Activated naive CD4-positive, alpha-beta T cell (primary cell): ENCODE measurements at places on chromosomes 2 and 18.

DNA sequence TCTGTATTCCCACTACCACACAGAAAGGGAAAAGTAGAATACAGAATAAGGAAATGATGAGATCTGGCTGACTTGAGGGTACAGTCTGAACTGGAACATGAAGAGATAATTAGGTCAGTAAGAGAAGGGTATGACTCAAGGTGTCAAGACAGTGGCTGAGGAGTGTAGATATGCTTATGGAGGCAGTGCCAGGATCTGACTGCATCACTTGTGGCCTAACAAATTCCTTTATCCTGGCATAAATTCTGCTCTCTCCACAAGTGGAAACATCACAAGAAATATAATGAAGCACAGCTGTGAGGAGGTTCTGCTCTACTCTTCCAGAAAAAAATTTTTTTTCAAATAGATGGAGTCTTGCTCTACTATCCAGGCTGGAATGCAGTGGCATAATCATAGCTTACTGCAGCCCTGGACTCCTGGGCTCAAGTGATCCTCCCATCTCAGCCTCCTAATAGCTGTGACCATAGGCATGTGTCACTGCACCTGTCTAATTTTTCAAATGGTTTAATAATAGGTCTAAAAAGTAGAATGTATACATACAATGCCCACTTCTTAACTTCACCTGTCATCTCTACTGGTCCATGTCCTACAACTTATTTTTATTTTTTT is 85.3 kb downstream of the C2orf74 start:
- no peak for DNase-seq

DNA sequence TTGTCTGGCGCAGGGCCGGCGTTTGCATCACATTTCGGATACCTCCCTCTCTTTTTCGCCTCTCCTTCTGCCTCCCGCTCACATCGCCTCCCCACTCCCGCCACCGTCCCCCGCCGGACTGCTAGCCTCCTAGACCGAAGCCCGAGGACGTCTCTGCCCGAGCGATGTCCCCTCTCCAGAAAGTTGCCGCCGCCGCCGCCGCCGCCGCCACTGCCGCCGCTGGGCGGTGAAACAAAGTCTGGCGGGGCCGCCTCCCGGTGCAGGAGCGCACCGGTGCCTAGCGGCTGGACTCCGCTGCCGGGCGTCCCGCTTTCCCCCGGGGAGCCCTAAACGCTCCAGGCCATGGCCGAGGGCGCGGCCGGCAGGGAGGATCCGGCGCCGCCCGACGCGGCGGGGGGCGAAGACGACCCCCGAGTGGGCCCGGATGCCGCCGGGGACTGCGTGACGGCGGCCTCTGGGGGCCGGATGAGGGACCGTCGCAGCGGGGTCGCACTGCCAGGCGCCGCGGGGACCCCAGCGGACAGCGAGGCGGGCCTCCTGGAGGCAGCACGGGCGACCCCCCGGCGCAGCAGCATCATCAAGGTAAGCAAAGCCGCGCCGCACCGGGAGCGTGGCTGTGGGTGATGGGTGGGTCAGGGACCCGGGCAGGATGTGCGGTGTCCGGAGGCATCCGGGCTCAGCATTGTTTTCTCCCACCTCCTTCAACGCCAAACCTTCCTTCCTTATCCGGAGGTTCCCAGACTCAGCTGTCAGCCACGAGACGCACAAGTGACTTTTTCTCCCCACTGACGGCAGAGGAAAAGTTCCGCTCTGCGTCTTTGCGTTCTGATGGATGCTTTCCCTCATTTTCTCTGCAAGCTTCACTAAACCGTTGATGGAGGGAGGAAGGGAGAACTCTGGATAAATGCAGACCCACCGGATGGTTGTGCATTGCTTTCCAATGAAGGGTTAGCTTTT is 643 bp downstream of the PLCL1 start:
- peak; percentile 12 for DNase-seq

DNA sequence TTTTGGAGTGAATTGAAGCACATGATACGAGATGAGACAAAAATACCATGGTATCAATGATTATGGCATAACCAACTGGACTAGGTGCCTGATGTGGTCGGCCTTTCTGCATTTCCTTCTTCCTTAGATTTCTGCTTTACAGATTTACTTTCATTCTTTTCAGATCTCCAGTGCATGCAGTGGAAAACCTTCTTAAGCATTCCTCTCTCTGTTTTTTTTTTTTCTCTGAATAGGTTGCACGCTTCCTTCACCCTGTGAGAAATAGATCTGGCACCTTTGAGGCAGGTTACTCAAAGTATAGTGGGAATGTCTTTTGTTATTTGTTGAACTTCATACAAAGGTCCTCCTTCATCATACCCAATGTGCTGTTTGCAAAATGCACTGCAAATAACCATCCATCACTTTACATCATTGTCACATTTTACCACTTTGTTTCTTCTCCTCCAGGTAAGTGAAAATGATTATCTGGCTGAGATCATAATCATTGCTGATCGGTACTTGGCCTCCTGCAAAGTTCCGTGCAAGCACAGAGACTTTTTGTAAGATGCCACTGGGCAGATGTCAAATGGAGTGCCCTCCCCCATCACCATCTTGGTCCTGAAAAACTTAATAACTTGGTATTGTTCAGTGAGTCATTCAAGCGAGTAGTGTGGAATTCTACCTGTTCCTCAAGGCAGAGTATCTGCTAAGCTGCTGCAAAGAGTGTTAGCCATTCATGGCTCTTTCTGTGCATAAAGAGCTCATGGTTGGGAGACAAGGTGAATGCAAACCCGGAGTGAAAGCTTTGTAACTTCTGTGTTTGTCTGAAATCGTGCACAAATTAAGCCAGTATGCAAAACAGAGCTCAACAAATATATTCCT is 30.0 kb upstream of the KLHL14 start:
- no peak for DNase-seq

DNA sequence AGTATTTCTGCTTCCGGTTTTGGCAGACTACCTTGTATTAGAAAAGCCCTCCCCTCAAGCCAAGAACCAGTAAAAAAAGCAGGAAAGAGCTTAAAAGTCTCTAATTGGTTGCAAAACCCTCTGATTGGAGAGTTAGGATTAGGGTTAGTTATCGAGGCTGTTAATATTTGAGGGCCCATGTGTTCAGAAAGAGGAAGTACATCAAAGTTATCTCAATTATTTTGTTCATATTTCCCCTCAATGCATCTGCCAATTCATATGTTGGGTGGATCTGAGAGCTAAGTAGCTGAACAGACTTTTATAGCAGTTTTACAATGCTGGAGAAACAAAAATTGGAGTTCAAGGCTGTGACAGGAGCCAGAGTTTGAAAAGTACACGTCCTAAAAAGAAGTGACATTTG is 43.1 kb upstream of the KLHL14 start:
- no peak for DNase-seq

DNA sequence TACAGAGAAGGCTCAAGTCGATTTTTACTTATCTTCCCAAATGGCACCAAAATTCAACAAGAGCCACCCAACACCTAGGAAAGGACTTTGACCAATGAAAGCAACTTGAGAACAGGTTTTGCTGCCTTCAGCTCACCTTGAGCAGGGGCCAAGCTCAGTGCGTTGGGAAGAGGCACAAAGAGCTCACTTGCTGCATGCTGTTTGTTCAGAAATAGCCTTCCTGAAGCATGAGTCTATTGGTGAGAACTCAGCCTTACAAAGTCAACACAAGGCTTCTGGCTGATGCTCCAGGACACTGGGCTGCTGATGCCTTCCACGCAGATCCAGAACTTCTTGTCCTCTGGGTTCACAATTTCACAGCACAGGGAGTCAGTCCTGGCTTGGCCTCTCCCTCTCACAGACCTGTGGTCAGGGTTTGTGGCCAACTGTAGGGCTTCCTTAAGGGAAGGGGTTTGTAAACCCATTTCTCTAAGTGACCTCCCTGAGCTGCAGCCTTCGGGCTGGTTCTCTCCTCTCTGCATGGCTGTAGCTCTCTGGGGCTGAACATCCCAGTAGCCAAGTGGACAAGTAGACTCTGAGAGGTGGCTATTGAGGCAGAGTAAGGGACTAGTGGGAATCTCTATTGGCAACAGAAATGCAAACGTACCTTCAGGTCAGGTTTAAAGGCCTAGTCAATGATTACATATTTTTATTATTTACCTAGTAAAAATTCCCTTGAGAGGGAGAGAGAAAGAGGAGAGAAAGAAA is 124.7 kb upstream of the GATA6 start:
- DNase-seq, result no peak

DNA sequence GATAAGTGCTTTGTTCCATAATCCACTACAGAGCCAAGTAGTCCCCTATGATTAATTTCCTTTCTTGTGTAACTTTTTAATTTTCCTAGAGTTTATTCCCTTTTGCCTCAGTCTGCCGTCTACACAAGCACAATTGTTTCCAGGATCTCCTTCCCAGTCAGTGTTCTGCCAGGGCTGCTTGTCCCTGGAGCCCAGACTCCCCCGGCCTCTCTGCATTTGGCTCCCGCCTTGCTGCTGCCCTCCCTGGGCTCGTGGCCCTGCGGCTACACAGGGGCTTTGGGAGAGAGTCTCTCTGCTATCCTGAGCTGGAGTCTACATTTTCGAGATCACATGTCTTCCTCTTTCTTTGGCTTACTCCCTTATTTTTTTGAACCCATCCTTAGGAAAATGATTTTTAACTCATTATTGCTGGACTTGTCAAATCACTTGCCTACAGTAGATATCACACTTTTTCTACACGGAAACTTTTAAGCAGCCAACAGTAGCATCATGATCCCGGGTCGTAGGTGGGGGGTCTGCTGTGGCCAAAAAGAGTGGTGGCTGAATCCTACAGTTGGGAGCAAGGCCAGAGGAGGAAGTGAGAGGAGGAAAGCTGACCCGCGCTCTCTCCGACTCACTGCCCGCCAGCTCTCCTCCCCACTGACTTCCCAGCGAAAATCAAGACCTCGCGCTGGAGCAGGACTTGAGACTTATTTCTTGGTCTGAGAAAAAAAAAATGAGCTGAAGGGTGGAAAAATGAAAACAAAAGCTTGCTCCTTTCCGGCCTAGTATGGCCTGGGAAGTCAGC is 9.4 kb downstream of the FBLN7 start:
- no peak for DNase-seq

GRCh38 chr2:101173707-101174295 is 22.6 kb upstream of the TBC1D8 start:
- DNase-seq, result no peak

GRCh38 chr18:33538418-33539042 is 39.5 kb upstream of the ASXL3 start:
- no peak for DNase-seq

- no peak for DNase-seq
Measured at GRCh38 chr2:45432406-45432805, 178.7 kb downstream of the SRBD1 start.

GRCh38 chr2:78978340-78978739 is 47.2 kb upstream of the REG3G start:
- no peak for DNase-seq

GRCh38 chr2:38971377-38971776 is 81.7 kb downstream of the ARHGEF33 start:
- DNase-seq, result no peak

GRCh38 chr2:121220995-121221394 is 64.0 kb downstream of the TFCP2L1 start:
- DNase-seq, result no peak

DNA sequence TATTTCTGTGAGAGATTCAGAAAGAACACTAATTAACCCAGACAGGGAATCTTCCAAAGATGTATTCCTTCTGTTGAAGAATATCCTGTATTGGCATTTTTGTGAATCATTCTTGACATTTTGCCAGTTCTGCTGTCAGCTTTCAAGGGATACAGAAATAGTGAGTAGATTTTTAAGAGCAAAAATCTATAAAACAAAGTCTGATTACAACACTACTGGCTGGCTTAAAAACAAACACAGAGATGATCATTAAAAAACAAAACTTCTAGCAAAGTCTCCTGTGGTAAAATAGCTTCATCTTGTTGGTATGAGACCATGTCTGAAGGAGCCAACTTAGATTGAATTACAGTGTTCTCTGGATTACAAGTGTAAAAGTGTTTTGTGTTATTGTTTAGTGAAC is 866.3 kb upstream of the KLHL29 start:
- DNase-seq, result no peak

GRCh38 chr2:1811258-1811970 is 67.1 kb upstream of the PXDN start:
- no peak for DNase-seq

GRCh38 chr18:74840492-74841167 is 243.0 kb downstream of the ZNF407 start:
- no peak for DNase-seq

GRCh38 chr2:106163948-106164545 is 30.1 kb downstream of the UXS1 start:
- no peak for DNase-seq

- DNase-seq, result no peak
Measured at GRCh38 chr18:446941-447560, 53.5 kb downstream of the COLEC12 start.

DNA sequence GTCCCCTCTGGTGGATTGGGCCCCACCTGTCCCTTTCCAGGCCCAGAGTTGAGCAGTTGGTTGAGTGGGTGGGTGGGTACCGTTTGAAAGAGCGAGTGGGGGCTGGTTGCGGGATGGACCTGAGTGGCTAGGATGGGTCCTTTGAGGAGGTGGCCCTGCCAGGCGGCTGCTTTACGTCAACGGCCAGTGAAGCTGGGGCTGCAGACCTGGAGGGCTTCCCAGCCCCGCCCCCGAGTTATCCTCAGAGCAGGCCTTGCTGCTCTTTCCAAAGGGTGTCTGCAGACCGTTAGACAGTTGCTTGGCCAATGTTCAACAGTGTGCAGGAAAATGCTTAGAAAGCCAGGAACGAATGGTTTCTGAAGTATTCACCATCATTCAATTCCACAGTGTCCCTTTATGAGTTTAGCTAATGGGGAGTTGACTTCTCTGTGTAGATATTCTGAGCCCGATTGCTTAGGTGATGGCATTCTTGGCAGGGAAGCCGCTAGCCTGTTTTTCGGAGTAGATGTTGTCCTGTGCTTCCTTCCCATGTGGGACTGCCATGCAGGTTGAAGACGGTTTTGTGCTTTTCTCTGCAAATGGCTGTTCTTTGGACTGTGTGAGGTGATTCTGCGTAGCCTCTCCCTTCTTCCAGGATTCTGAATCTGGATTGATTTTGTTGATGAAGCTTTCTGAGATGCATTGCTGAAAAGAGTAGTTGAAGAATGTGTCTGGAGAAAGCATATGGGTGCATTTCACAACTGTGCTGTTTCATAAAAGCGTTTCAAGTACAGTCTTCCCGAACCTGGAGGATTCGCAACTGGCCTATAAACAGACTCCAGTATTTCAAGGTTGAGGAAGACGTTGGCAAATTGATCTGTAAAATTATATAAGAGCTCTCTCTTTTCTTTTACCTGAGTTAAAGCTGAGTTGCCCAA is 45.8 kb downstream of the LDLRAD4 start:
- DNase-seq, result no peak

DNA sequence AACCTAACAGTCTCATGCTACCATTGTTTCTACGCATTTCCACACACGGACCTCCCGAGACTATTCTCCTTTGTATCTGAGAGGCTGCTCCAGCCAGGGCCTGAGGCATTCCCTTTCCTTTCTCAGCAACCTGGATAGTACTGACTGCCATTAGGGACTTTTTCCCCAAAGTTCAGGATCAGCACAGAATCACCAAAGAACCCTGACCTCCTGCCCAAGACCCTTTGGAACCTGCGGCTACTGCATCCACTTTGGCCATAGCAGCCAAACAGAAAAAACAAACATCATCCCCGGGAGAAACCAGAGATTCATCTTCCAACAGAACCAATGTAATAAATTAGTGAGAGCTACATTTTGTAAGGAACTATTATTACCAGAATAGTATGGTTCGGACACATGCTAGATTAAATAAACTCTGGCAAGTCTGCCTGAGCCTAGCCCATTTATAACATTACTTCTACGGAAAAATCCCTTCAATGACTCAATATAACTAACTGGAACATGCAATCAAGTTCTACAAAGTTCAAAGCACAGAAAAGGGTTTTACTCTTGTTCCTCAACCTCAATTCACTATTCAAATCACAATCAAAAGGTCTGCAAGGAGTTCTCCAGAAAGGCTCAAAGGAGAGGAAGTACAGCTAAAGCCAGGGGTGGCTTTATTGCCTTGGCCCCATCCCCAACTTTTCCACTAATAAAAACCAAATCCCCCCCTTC is 51.8 kb downstream of the LPIN2 start:
- no peak for DNase-seq
